Stimulated activated CD8-positive, alpha-beta memory T cell treated with anti-CD3 and anti-CD28 coated beads, Interleukin-4, amount 100 ng/mL, for 48 hours (primary cell): ENCODE measurements at places on chromosomes 3 and 15.

DNA sequence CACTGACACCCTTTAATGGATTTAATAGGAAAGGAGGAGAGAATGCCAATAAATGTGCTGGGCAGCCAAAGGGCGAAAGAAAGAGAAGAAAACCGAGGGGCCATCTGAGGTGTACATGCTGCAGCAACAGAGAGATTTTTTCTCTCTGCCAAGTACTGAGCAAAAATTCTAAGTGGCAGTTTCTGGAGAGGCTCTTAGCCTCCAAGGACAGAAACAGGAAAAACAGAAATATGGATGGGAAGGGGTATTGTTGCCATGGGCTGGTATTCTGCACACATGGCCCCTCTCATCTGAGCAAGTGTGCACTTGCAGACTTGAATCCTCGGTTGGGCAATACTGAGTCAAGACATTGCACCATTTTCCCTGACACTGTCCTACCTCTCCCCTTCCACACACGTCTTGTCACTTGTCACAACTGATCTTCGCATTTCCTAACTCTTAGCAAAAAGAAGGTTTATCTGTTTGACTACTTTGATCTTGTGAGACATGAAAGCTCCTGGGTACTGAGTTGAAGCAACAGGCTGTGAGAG, 73.9 kb downstream of the PRICKLE2 start:
- no peak for DNase-seq

DNA sequence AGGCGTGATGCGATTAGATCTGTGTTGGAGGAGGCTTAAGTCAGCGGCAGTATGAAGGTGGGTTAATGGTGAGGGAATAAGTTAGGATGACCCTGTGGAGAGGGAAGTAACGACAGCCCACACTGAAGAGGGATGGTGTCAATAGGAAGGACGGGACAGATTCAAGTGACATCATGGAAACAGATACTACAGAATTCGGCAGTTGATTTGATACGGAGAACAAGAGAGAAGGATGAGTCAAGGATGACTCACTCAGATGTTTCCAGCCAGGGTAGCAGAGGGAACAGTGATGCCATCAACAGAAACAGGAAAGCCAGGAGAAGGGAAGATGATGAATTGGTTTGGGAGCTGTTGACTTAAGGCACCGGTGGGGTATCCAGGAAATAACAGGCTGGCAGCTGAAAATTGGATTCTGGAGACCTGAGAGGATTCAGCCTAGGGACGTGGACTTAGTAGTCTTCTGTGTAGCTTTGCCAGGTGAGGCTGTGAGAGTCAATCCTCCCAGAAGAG, 38.0 kb downstream of the SHC4 start:
- no peak for DNase-seq

GRCh38 chr3:184169896-184170875, 4.5 kb upstream of the AP2M1 start:
- DNase-seq = no peak

DNA sequence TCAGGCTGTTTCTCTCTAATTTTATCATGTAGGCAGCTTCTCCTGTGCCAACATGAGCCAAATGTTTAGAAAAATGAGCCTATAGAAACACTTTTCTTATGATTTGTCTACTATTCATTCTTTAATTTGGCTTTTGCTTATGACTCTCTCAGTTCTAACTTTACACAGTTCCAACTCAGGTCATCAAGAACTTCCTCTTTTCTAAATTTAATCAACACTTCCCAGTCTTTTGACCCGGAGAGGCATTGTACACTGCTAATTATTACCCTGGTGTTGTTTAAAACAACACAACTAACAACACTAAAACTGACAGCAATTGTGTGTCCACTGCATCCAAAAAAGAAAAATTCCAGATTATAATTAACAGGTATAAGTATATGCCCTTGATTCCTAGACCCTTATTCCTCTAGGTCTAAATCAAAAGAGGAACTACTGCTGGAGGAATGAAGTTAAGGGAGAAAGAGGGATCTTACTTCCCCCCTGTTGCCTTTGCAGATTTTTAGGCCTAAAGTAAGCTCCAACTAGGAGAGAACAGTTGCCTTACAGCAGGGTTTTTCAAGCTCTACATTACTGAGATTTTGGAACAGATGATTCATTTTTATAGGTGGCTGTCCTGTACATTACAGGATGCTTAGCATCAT, 332.2 kb upstream of the GOLIM4 start:
- DNase-seq = no peak

DNA sequence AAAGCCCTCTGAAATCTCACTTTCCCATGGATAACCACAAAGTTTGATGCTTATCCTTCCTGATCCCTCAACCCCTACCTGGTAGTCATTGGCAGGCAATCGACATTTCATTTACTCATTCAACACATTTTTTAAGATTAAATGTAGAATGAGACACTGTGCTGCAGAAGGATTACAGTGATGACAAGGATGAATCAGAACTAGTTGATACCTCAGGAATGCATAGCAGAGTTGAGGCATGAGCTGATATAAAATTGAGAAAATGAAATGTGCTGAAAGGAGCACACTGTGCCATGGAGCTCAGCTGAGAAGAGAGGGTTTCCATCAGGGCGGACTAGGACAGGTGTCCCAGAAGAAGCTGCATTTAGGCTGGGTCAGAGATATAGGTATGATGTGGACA, 48.9 kb upstream of the ACTL6A start:
- DNase-seq = no peak

DNA sequence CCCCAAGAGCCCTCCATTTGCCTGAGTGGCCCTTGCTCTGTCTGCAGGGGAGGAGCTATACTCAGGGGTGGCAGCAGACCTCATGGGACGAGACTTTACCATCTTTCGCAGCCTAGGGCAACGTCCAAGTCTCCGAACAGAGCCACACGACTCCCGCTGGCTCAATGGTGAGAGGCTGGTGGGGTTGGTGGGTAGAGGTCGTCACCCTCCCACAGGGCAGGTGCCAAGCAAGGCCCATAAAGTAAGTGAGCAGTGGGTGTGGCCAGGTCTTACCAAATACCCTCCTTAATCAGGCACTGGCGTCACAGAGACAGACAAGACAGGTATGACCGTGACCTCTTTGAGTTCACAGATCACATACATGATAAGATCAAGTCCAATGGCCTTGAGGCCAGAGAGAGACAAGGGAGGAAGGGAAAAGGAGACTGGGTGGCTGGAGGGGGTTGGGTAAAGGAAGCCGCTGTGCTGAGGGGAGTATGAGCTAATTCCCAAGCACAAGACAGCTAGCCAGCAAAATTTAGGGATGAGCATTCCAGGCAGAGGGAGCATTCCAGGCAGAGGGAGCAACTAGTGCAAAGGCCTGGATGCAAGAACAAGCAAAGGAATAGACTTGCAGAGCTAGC, 2.5 kb downstream of the SEMA3B start:
- DNase-seq = no peak

- no peak for DNase-seq
Observed at GRCh38 chr3:28252001-28252431, 10.6 kb downstream of the CMC1 start.

DNA sequence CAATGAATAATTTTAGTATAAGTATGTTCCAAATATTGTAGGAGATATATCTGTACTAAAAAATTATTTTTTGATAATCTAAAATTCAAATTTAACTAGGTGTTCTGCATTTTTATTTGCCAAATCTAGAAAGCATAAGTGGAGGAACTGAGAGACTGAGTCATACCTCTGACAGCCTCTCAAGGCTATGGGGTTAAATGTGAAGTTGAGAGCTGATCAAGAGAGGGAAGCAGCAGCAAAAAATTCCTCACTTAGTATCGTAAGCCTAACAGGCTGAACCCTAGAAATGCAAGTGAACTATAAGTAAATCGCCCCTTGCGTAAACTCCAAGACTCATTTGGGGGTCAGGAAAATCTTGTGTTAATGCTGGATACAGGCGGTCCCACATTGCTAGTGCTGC, 12.8 kb upstream of the TOPAZ1 start:
- no peak for DNase-seq

- DNase-seq = no peak
Observed at GRCh38 chr15:63094495-63094931, 27.1 kb upstream of the LACTB start.

DNA sequence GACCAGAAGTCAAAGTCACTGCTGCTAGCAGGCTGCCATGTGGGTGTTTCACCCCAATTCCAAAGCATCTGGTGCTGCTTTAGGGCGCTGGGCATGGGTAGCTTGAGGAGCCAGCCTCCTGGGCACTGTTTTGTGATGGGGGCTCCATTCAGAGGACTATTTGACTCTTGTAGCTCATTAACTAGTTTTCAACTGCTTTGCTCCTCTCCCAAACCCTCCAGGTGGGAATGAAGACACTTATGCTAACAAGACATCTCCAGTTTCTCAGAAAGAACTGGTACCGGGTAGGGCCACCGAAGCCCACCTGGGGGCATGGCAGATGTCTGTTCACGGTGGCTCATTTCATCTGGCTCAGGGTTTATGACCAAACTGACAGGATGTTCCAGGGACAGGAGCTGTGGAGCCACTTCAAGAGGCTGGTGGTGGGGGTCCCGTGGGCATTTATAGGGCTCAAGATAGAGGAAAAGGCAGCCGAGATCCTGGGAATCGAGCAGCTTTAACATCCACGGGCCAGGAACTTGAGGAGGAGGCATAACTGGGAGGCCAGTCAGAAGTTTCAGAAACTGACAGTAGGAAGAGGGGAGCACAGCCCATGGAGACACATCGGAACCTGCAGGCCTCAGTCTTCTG, 17.7 kb downstream of the AMOTL2 start:
- DNase-seq = no peak

DNA sequence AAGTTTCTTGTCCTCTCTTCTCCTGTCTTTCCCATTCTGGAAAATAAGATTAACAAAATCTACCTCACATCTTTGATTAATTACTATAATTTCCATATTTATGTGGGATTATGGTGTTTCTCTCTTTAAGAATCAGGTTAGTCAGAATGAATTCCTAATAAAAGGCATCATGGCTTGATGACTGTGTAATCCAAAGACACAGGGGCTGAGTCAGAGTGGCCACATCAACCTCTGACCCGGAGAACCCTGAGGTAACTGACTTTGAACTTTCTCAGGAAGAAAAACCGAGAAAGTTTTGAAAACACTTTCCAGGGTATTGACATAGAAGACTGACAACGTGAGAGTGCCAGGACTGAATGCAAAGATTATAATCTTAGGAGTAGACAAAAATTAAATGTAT, 170.3 kb upstream of the MCTP2 start:
- DNase-seq = no peak

DNA sequence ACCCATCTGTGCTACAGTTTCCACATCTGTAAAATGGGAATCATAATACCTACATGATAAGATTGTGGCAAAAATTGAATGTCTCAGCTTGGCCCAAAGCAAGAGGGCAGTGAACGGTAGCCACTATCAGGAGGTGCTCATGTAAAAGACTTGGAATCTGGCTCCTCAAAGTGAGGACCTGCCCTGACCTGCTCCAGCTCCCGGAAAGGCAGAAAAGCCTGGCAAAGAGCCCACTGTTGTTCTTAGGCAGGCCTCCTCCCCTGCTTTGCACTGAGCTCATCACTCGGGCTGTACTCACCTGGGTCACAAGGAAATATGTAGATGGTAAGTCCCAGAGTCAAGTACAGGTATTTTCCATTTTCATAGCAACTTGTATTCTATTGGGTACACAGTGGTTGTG, 250.7 kb upstream of the TBL1XR1 start:
- DNase-seq = no peak

GRCh38 chr15:93467337-93467736, 378.3 kb upstream of the RGMA start:
- no peak for DNase-seq
